Panc1 (cell line): ENCODE measurements at places on chromosomes 2 and 18.

DNA sequence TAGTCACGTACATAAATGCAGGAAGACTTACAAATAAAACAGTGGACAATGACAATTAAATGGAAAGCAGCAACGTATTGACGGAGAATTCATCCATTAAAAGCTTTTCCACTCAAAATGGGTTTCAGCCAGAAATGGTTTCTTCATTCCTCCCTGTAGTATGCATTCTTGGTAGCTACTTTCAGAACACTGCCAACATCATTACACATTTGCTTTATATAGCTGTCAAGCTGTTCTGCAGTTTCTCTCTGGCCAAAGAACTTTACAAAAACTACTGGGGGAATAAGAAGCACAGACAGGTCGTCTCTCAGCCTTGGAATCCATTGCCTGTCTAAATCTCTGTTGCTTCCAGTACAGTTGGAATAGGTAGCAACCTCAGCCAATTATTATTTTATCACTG is 84.1 kb upstream of the NCKAP5 start:
- DNase-seq, result no peak

GRCh38 chr2:23619941-23620340 is 235.0 kb downstream of the KLHL29 start:
- DNase-seq, result no peak

GRCh38 chr2:11963966-11964365 is 217.5 kb downstream of the LPIN1 start:
- no peak for DNase-seq

DNA sequence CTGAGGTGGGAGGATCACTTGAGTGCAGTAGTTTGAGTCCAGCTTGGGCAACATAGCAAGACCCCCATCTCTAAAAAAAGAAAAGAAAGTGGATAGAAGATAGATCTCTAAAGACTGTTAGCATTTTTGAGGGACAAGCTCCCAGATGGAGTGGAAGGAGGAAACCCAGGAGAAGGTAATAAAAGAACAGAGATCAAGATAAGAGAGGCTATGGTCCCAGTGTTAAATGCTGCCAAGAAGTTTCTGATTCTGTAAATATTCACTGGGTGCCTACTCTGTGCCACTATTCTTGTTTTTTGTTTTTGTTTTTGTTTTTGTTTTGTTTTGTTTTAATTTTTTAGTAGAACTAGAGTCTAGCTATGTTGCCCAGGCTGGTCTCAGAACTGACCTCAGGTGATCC is 26.2 kb downstream of the FZD5 start:
- no peak for DNase-seq
